Activated CD8-positive, alpha-beta T cell treated with anti-CD3 and anti-CD28 coated beads for 36 hours (primary cell): ENCODE measurements at places on chromosomes 2 and 18. TPM values are rescaled to one million over a fixed set of nuclear protein-coding genes. Genes with fewer than 3 reads are reported as not detected.

- no peak for DNase-seq
- no peaks in the 10 kb centered on the region for H3K4me1 ChIP-seq
- no peak overlapping the region for H3K27ac ChIP-seq
- H3K27me3 ChIP-seq, result peaks cover 8% of the 10 kb centered on the region
Measured at GRCh38 chr2:1784087-1784486, 39.8 kb upstream of the PXDN start.

DNA sequence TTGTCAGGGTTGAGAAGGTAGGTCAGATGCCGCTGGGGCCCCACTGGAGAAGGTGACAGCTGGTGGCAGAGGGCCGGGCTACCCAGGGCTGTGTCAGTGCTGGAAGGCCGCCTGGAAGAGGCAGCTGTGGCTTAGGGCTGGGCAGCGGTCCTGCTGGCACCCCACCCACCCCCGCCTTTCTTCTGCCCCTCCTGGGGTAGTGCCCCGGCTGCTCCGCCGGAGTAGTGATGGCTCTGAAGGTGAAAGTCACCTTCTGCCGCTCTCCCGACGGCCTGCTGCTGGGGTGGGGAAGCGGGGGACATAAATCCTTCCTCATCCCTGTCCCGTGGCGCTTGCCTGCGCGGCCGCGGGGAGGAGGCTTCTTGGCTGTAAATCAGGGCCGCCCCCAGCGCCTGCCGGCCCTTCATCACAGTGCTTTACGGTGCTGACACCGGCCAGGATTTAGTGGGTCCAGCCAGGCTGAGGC lies 332.2 kb downstream of the DYSF start:
- peaks cover 6% of the 10 kb centered on the region for H3K27me3 ChIP-seq
- H3K27ac ChIP-seq, result no peak overlapping the region
- no peak for DNase-seq
- H3K4me1 ChIP-seq, result no peaks in the 10 kb centered on the region
- H3K4me3 ChIP-seq, result no peak overlapping the region

The KCNIP3 gene
- total RNA-seq, result not detected

The KLHL29 gene
- 1.0 TPM for total RNA-seq

The FHOD3 gene
- not detected for total RNA-seq
